Mesothelial cell of epicardium (in vitro differentiated cells): ENCODE measurements at places on chromosomes 11 and 22. TPM values are rescaled to one million over a fixed set of nuclear protein-coding genes. Genes with fewer than 3 reads are reported as not detected.

PACSIN2 gene
- total RNA-seq: 54.5 to 58.7 TPM (median 56.6 TPM) in 3 replicates

RCOR2 gene
- total RNA-seq: 28.6 to 33.7 TPM (median 30.6 TPM) in 3 replicates

DNA sequence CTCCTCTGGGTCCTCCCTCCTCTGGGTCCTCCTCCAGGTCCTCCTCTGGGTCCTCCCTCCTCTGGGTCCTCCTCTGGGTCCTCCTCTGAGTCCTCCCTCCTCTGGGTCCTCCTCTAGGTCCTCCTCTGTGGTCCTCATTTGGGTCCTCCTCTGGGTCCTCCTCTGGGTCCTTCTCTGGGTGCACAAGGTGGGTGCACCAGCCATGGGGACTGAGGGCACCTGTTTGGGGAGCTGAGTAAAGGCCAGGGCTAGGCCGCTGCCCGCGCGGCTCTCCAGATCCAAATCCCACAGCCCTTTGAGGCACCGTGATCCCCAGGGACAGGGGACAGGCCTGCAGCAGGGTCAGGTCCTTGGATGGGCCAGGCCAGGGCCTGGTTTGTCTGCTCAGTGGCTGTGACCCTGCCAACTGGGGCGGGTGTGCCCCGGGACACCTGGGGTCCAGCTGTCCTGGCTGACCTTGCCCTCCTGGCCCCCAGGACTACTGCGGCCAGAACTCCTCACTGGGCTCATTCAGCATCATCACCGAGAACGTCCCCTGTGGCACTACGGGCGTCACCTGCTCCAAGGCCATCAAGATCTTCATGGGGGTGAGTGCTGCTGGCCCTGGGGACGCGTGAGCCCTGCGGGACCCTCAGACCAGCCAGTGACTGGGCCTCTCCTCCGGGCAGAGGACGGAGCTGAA, 12.7 kb downstream of the MUC2 start:
- H3K4me1 ChIP-seq: no peaks in the 10 kb centered on the region
- peak; percentile 35 for DNase-seq
- no peak overlapping the region for H3K4me3 ChIP-seq

GRCh38 chr22:29480512-29481264, 670 bp downstream of the NEFH start:
- no peak overlapping the region for H3K27ac ChIP-seq
- H3K4me3 ChIP-seq: peak overlapping the region; percentile 63
- no peaks in the 10 kb centered on the region for H3K36me3 ChIP-seq

GRCh38 chr22:25827415-25827814, 85.4 kb downstream of the MYO18B start:
- no peaks in the 10 kb centered on the region for H3K36me3 ChIP-seq
- H3K4me1 ChIP-seq: peaks cover 2% of the 10 kb centered on the region
- peaks cover 17% of the 10 kb centered on the region for H3K27me3 ChIP-seq
- no peak overlapping the region for H3K4me3 ChIP-seq
- no peak for DNase-seq

DNA sequence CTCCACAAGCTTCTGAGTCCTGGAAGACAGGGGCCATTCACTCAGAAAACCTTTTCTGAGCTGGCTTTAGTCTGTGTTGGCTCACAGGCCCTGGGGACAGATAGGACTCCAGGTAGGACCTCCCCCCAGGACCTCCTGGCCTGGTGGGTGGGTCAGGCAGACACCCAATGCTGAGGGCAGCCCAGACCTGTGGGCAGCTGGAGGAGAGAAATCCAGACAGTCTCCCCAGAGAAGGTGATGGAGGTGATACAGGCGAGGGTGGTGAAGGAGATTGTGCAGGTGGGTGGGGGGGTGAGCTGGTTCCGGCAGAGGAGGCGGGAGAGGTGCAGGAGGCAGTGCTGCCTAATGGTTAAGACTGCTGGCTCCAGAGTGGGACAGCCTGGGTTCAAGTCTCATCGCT, 15.6 kb downstream of the LRRC32 start:
- no peak overlapping the region for H3K4me3 ChIP-seq
- H3K27me3 ChIP-seq: no peaks in the 10 kb centered on the region
- no peaks in the 10 kb centered on the region for H3K36me3 ChIP-seq
- H3K27ac ChIP-seq: peak overlapping the region; percentile 83
